Stimulated activated CD4-positive, alpha-beta T cell treated with anti-CD3 and anti-CD28 coated beads, Interleukin-1b, Interleukin-23, amount 100 ng/mL, for 4 hours (primary cell): ENCODE measurements at places on chromosomes 5 and 9.

DNA sequence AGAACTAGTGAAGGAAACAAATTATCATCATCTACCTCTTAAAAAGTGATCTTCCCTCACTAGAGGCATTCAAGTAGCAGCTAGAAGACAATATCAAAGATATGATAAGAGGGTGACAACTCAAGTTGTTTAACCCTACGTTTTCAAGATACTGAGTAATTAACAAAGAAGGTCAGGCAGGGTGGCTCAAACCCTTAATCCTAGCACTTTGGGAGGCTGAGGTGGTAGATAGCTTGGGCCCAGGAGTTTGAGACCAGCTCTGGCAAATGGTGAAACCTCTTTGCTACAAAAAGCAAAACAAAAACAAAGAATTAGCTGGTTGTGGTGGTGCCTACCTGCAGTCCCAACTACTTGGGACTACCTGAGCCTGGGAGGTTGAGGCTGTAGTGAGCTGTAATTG lies 408.2 kb upstream of the TUSC1 start:
- no peak for DNase-seq

DNA sequence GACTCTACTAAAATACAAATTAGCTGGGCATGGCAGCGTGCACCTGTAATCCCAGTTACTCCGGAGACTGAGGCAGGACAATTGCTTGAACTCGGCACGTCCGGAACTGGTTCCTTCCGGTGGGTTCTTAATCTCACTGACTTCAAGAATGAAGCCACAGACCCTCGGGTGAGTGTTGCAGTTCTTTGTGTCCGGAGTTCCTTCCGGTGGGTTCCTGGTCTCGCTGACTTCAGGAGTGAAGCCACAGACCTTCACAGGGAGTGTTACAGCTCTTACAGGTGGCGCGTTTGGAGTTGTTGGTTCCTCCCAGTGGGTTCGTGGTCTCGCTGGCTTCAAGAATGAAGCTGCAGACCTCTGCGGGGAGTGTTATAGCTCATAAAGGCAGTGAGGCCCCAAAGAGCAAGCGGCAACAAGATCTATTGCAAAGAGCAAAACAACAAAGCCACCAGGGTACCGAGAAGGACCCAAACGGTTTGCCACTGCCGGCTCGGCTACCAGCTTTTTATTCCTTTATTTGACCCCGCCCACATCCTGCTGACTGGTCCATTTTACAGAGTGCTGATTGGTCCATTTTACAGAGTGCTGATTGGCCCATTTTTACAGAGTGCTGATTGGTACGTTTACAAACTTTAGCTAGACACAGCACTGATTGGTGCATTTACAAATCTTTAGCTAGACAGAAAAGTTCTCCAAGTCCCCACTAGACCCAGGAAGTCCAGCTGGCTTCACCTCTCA lies 28.6 kb upstream of the SLC6A19 start:
- DNase-seq, result no peak

- no peak for DNase-seq
Observed at GRCh38 chr5:178386336-178386931, 153.8 kb upstream of the PHYKPL start.

DNA sequence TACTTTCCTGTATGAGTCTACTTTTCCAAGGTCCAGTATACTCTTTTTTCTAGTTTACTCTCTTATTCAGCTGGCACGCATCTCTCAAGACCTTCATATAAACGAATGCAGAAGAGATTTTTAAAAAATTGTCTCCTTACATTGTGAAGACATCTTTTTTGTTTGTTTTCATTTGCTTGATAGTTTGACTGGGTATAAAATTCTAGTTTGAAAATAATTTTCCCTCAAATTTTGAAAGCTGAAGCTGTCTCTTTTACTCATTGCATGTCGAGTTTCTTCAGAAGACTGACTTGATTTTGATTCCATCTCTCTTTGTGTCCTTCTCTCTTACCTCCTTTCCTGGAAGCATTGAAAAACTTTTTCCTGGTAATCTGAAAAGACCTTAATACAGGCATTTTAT lies 3.1 kb upstream of the PCDHB11 start:
- no peak for DNase-seq

DNA sequence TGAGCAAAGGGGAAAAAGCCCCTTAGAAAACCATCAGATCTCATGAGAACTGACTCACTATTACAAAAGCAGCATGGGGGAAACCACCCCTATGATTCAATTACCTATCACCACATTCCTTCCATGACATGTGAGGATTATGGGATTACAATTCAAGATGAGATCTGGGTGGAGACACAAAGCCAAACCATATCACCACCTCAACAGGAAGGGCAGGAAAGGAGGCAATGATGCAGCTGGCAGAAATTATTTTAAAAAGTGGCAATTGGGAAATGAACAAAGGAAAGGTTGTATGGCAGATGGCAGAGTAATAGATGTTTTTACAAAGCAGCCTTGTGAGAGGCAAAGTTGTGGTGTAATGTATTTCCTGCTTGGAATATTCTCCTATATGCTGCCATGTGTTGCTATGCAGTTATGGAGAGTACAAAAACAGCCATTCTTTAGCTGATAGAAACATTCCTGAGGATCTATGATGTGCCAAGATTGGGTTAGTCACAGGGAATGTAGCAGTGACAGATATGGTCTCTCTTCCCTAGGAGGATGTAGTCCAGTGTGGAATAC lies 138.8 kb downstream of the SMC2 start:
- no peak for DNase-seq

DNA sequence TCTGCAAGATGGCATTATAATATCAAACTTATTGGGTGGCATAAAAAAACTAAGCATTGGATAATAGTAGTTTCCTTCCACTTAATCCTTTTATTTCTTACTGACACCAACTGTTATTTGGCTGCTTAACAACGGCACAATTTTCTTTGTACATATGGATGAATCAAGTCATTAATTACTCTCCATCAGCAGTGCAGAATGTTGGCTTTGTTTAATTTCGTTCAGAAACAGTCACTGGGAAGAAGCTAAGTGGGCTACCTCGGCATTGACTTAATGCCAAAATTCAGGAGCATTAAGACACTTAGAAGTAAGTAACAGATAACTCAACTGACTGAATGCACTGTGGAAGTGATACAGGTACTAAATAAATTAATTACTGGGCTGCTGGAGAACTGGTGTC lies 460.4 kb downstream of the CTNND2 start:
- no peak for DNase-seq

DNA sequence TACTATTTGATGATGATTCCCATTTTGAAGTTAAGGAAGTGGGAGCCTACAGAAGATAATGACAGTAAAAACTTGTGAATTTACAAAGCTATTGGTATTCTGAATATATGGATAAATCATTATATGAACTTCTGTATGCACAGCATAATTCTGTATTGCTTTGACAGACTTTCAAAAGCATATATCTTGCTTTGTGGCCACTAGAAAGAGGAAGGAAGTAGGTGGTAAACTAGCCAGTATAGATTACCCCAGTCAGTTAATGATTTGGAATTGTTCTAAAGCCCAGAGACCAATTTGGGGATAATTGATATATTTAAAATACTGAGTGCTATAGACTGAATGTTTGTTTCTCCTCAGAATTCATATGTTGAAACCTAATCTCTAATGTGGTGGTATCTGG lies 53.0 kb downstream of the NR2F1 start:
- DNase-seq, result no peak

DNA sequence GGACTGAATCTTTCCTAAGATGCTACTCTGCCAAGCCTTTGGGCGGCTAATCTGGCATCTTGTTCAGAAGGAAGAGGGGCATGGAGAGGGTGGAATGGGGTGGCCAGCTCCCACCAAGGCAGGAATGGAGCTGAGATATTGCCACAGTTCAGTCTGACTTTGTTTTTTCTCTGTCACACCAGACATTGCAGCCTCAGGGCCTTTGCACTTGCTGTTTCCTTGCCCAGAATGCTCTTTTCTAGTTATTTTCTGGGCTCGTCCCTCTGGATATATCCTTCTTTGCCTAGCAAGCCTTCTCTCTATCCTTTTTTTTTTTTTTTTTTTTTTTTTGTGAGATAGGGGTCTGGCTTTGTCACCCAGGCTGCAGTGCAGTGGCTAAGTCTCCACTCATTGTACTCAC lies 40.8 kb downstream of the ZNF618 start:
- no peak for DNase-seq

DNA sequence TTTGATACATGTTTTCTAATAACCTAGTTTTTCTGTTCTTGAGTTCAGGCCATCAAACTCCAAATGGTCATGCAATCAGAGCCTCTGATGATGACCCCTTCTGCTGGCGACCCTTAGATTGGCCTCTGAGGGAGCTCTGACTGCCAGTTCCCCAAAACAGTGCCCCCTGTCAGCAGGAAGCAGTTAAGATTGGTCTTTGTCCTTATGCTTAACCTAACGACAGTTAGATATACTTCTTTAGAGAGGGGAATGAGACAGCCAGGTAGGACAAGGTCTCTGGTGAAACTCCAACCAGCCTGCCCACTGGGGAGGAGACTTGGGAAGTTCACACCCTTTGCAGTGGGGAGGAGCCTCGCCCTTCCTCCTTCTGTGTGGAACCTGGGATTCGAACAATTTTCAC lies 390.4 kb upstream of the KIF2A start:
- no peak for DNase-seq

- DNase-seq, result no peak
Observed at GRCh38 chr5:97979740-97980139, 793.7 kb upstream of the RGMB start.

DNA sequence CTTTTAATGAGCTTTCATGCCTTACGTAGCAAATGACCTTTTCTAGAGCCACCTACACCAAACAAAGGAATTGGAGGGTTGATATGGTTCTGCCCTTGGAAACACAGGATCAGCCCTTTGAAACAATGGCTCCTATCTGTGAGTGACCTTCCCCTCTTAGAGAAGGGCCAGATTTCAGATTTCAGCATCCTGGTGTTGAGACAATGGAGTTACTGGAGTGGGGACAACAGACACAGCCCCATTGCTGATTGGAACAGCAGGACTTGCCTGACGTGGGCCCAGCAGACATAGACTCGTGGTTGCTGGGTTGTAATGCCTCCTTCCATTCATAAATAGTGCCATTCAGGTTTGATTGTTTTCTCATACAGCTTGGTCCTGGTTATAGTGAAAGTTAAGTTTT lies 96.0 kb downstream of the GALNT10 start:
- no peak for DNase-seq

DNA sequence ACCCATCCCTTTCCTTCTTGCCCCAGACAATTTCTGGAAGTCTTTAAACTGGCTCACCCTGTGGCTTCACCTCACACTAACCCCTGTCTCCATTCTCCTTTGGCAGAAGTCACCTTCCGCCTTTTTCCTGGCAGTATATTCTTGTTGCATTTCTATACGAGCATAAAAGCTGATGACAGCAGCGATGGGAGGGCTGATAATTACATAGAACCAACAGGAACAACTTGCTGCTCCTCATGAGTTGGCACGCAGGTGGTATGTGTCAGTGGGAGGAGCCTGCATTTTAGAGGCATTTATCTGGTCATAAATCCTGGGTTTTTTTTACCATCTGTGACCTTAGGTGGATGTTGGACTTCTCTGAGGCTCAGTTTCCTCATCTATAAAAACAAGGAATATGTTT lies 61.4 kb upstream of the CKMT2 start:
- no peak for DNase-seq

GRCh38 chr5:67111779-67112178 lies 84.8 kb downstream of the CD180 start:
- no peak for DNase-seq

GRCh38 chr5:179177711-179178575 lies 117.8 kb downstream of the ZNF354C start:
- no peak for DNase-seq

DNA sequence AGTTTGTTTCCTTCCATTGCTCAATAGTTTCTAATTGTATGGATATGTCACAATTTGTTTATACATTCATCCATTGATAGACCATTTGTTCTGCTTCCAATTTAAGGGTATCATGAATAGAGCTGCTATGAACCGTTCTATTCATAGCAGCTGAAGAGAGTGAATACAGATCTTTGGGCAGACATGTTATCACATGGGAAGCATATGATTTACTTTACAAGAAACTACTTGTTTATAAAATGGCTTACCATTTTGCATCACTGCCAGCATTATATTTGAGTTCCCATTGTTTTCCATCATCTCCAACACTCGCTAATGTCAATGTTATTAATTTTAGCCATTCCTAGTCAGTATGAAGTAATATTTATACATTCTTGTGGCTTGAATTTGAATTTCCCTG lies 549.0 kb downstream of the MAT2B start:
- no peak for DNase-seq

GRCh38 chr9:127132921-127133647 lies 10.6 kb upstream of the ANGPTL2 start:
- no peak for DNase-seq

DNA sequence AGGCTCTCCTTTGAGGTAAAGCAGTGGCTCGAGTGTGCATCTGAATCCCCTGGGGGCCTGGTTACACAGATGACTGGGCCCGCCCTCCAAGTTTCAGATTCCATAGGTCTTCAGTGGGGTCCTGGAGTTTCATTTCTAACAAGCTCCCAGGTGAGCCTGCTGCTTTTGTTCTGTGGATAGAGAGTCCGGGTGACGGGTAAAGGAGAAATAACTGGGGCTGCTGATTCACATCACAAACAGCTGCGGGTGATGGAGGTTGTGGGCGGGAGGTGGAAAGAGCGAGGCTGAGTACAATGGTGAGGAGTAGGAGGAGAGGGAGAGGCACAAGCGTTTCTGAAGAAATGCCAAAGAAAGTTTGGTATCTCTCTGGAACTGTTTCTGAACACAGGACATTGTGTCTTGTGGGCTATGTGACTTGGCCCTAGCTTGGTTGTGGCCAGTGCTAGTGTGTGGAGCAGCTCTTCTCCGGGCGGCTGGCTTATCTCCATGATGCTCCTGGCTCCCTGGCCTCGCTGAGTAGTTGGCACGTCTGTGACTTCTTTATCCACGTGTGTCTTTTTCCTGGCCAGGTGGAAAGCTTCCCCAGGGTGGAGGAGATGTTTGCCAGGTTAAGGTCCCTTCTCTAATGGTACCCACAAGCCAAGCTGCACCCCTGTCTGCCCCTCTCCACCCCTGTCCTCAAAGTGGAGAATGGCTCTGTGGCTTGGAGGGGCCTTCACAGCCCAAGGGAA lies 61.7 kb downstream of the HSPA4 start:
- DNase-seq, result no peak

GRCh38 chr5:85049020-85049419 lies 664.3 kb upstream of the EDIL3 start:
- DNase-seq, result no peak

DNA sequence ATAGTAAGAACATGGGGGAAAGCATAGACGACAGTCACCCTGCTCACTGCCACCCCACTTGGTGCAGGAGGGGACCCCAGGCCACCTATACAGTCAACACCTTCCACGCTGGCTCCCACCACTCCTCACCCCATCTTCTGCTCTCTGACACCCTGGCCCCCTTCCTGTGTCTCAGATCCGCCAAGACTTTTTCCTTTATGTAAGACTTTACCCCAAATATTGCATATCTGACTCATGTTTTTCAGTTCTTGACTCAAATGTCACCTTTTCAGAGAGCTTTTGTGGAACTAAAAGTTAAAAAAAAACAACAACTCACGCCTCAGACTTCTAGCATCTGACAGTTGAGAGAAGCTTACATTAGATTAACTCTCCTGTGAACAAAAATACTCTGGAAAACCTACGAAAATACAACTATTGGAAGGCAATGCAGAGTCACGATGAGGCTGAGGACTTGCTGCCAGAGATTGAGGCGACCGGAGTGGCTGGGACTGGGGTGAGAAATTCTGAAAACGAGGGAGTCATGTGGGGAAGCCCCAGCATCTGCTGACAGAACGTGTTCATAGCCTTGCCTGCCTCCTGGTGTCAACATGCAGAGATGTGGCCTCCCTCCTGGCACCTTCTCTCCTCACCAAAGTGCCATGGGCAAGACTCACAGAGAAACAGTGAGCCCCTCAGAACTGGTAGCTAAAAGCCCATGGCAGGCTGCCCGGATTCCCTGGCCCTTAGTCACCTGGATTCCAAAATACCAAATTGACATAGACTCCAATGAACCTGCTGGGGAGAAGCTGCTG lies 22.4 kb upstream of the FCN2 start:
- no peak for DNase-seq
